ENCODE measurements at places on chromosomes 16 and 17. TPM values are rescaled to one million over a fixed set of nuclear protein-coding genes. Genes with fewer than 3 reads are reported as not detected.
A peak's percentile ranks its signal among the peaks of the same experiment; 100 is the strongest.

DNA sequence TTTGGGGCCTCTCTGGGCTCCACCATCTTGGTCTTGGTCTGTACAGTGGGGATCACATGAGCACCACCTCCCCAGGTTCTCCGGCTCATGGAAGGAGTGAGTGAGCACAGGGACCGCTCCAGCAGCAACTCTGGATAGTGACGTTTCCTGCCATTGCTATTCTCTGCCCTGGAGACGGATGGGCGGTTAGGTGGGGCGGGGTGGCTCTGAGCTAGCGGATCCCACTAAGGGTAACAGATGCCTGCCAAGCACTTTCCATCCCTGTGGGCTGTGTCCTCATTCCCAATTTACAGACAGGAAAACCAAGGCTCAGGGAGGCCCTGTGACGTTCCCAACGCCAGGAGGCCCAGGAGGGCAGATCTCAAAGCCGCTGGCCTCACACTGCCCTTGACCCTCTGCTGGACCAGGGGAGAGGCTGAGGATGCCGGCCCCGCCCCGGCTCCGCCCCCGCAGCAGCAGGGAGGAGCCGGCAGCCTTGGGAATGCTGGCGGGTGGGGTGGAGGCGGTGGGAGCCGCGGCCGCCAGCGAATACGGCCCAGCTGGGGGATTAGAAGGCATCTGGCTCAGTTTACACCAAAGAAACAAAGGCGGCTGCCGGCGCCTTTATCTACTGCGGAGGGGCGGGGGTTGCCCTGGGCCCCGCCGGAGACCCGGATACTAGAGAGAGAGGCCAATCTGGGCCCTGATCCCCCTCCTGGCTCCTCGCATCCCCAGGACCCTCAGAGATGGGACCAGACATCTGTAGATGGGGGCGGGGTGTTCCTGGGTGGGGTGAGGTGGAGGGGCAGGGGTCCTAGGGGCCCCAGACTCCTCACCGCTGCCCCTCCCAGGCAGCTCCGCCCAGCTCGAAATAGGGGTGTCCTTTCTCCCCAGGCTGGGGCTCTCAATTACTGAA lies 122.3 kb upstream of the CIBAR2 start:
- DNase-seq, result peak; percentile 97

- no peak for DNase-seq
These were observed 69.0 kb downstream of the TBC1D16 start for GRCh38 chr17:79966681-79967080.

GRCh38 chr17:8350339-8350738 lies 10.7 kb downstream of the ODF4 start:
- no peak for DNase-seq

DNA sequence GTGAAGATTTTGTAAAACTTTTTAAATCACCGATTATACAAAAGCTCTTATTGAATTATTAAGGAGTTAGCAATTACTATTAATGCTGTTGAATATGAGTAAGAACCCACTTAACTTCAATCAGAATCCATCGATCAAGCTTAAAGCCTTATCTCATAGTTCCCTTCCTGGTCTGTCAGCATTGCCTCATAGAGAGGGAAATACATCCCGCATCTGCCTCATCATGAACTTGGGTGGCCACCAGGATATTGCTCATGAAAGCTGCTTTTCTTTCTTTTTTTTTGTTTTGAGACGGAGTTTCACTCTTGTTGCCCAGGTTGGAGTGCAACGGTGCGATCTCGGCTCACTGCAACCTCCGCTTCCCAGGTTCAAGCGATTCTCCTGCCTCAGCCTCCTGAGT lies 66.7 kb downstream of the PIGL start:
- DNase-seq, result no peak

DNA sequence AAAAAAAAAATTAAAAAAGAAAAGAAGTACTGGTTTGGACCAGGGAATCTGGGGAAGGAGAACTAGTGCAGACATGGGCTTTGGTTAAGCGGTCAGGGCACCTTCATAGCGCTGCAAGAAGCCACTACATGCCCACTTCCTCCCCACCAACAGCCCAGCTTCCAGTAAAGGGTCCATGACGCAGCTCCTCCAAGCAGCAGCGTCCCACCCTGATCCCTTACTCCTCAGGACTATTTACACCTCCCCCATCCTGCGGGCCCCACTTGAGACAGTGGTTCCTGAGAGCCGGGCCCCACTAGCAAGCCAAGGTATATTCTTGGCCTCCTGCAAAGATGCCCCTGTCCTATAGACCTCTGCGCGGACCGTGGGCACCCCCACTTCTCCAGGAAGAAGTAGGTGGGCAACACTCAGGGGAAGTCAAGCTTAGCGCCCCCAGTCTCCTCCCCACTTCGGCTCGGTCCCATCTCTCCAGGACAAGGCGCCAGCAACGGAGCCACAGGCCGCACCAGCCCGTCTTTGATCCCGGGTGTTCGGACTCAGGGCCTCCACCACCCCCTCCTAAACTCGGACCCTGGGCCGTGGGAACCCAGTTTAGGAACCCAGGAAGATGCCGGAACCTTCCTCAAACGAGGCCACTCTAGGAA lies 913 bp upstream of the PRR14 start:
- DNase-seq, result no peak

DNA sequence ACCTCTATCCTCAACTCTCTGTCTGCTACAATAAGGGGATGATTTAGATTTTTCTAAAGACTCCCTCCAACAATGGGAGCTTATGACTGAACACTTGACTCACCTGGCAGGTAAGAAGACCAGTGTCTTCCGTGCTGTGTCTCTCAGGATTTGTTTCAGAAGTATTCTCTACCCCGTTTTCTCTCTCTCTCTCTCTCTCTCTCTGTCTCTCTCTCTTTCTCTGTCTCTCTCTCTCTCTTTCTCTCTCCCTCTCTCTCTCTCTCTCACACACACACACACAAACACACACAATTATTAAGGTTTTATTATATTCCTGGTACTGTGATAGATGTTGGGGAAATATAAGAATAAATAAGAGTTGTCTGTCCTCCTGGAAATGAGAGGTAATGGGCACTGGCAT lies 263.9 kb downstream of the TOX3 start:
- DNase-seq, result no peak

- DNase-seq, result peak; percentile 28
These were observed 62.9 kb downstream of the SMURF2 start for GRCh38 chr17:64599187-64599676.

- DNase-seq, result peak; percentile 43
These were observed 141.3 kb downstream of the ABCC12 start for GRCh38 chr16:48014349-48015135.

Gene BCAR1
- 140 TPM for total RNA-seq

- no peak for DNase-seq
These were observed 119.6 kb upstream of the HAS3 start for GRCh38 chr16:68985855-68986254.

DNA sequence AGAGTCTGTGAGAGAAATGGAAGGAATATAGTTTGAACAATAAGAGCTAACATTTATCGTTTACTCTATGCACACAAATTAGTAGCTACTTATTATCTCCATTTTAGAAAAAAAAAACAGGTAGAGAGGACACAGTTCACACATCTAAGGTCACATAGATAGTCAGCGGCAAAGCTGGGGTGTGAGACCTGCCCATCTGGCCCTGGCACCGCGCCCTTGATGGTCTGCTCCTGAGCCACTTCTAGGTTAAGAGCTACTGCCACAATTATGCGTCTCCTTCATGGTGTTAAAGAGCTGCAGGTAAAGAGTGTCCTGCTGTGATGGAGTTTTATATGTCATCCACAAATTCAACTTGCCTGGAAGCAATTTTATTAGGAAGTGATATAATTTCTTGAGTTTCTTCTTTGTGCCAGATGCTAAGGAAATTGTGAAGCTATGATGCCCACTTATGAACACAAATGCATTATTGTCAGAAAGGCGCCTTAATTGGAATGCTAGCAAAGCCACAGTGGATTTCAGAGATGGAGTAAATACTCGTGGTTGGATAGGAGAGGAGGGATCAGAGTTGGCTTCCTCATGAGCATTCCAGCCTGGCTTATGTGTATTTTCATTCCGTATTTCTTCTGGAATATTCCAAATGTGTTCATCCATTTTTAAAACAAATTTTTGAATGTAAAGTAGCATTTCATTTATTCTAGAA lies 21.3 kb upstream of the MFSD6L start:
- DNase-seq, result no peak

Gene DHRS7C
- not detected for total RNA-seq

DNA sequence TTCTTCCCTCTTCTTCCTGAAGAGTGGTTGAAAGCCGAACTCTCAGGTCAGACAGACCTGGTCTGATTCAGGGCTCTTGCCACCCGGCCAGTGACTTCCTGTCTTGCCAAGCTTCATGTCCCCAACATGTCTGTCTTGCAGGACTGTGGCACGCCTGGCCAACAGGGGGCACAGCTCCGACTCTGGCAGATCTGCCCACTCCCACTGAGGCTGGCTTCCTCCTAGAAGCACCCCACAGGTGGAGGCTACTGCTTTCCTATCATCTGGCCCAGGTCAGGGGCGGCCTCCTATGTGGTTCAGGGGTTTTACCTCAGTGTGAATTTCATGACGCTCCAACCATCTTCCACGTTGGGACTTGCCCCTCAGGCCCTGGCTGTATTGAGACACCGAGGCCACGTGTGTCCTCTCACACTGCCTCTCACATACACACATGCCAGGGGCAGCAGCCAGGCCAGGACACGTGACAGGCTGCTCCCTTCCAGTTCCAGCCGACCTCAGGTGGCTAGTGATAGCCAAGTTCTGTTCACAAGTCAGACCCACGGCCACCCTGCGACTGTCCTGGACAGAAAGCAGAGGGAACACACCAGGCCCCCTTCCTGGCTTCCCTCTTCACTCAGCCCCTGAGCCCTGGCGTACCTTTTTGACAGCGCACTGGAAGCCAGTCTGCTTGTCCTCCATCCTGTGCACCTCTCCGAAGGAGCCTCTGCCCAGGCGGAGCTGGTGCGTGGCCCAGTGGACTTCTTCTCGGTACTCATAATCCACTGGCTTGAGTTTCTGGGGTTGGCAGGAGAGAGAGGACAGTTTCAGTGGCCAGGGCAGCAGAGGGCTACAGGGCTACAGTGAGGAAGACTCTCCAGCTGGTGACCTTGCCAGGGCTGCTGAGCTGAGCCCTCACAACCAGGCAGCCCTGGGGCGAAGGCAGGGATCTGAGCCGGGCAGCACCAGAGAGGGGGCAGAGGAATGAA lies 22.6 kb upstream of the SPATA32 start:
- DNase-seq, result peak; percentile 43

Gene KRT33B
- total RNA-seq, result not detected

Gene CD79B
- 3.0 TPM for total RNA-seq

- DNase-seq, result no peak
These were observed 239.3 kb downstream of the MAF start for GRCh38 chr16:79361132-79361751.

Gene ABCC11
- total RNA-seq, result not detected

DNA sequence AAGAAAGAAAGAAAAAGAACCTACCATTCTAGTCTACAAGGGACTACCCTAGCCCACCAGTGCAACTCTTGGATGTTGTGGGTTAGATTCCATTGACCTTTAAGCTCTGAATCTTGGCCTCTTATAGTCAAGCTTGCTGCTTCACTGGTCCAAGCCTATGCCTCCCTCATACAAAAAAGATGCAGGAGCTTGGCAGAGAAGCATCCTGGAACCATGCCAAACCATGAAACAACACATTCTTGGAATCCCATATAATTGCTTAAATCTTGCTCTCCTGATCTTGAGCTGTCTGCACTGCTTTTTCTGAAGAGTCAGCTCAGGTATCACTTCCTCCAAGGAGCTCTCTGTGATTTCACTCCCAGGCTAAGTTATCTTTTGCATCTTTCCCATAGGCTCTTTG lies 117.9 kb upstream of the GPR139 start:
- no peak for DNase-seq

DNA sequence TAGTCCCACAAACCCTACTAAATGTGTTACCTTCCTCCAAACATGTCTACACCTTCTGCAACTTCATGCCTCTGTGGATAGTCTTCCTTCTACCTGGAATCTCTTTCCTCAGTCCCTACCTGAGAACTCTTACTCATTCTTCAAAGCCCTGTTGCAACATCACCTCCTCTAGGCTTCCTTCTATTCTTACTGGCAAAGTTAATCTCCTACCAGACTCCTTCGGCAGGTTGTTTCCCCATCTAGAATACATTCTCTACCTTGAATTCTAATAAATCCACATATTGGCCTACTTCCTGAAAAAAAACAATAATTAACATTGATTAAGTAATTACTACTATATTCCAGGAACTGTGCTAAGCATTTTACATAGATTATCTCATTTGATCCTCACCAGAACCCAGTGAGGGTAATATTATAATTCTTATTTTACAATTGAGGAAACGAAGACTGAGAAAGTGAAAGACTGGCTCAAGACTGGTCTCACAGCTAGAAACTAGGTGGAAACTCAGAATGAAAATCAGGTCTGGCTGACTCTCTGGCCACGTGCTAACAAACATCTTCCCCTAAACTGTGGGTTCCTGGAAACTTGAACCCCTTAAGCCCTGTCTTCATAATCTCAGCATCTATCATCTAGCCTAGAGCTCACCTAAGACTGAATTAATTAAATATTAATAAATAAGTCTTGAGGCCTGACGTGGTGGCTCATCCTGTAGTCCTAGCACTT lies 4.6 kb upstream of the STAT3 start:
- DNase-seq, result no peak

Gene YBX2
- total RNA-seq, result 20.6 TPM

GRCh38 chr16:48384520-48385252 lies 527 bp downstream of the SIAH1 start:
- DNase-seq, result peak; percentile 66

Gene MARCHF10
- total RNA-seq, result not detected

DNA sequence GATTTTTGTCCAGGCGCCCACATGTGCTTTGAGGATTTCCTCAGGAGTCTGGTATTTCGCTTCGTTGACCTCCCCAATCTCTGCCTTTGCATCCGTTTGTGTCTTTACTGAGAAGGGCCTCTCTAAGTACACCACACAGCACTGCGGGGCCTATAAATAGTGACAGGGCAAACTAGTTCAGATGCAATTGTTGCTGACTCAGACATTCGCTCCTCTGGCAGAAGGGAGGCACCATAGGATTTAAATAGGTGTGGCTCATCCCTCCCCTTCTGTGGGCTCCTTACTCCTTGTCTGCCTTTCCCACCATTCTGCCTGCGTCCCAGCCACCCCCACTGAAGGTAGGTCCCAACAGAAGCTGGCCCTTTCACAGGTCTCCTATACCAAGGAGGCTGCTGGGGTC lies 192.3 kb downstream of the SHISA9 start:
- DNase-seq, result peak; percentile 51

DNA sequence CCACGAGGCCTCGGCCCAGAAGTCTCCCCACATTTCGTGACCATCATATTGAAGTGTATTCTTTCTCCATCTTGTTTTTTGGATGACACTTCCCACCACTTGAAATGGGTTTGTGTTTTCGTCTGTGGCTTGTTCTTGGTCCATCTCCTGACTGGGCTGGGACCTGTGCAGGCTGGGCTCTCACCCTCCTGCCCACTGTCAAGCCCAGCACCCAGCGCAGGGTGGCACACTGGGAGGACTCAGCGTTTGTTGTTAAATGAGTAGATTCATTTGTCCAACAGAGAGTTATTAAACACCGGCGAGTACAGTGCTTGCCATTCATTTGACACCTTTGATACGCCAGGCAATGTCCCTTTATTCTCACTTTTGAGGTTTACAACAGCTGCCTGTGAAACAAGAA lies 22.6 kb downstream of the NT5M start:
- DNase-seq, result no peak

DNA sequence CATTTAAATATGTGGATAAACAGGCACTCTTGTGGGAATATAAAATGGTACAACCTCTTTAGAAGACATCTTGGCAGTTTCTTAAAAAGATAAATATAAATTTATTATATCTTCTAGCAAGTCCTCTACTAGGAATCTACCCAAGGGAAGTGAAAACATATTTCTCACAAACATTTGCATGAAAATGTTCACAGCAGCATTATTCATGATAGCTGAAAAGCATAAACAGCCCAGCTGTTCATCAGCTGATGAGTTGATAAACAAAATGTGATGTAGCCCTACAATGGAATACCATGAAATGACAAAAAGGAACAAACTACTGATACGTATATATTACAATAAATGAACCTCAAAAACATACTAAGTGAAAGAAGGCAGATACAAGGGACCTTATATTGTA lies 12.0 kb downstream of the DGKE start:
- DNase-seq, result no peak

All from GM23338 (cell line).